ENCODE measurements at places on chromosomes 6 and 20. TPM values are rescaled to one million over a fixed set of nuclear protein-coding genes. Genes with fewer than 3 reads are reported as not detected.

Gene PMEPA1
- 2.8 TPM for total RNA-seq

Gene OOEP
- not detected for total RNA-seq

Gene SLC39A7
- 91.9 TPM for total RNA-seq

Gene F13A1
- total RNA-seq, result 7.6 TPM

Gene TGM3
- not detected for total RNA-seq

Gene COL9A1
- not detected for total RNA-seq

Gene SLC22A3
- 0.06 TPM for total RNA-seq

Gene MUCL3
- not detected for total RNA-seq

Gene C20orf144
- 0.06 TPM for total RNA-seq

Gene PNLDC1
- not detected for total RNA-seq

Gene YIPF3
- 161 TPM for total RNA-seq
